ENCODE measurements at places on chromosomes 5 and 9.

- DNase-seq, result no peak
These were observed 558.7 kb downstream of the ACTL7B start for GRCh38 chr9:108297073-108297472.

DNA sequence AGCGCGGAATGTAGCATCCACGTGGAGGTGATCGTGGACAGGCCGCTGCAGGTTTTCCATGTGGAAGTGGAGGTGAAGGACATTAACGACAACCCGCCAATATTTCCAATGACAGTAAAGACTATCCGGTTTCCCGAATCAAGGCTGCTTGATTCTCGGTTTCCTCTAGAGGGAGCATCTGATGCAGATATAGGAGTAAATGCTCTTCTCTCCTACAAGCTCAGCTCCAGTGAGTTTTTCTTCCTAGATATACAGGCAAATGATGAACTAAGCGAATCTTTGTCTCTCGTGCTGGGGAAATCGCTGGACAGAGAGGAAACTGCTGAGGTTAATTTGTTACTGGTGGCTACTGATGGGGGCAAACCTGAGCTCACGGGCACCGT, 598 bp downstream of the PCDHA2 start:
- DNase-seq, result peak; percentile 30

DNA sequence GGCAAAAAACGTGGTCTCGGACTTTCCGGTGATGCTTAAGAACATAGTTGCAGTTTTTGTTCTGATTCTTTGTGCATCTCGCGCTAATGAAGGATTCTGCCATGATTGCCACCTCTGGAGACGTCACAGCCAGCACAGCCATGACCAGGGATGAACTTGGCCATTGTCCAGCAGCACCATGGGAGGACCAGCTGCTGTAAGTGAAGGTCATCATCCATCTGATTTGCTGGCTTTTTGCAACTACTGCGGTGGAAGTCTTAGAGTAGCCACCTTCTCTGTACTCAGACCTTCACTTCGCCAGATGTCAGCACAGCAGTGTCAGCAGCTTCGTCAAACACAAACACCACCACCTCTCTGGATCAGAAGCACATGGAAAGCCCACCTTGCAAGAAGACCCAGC, 45.7 kb downstream of the NSUN2 start:
- no peak for DNase-seq

DNA sequence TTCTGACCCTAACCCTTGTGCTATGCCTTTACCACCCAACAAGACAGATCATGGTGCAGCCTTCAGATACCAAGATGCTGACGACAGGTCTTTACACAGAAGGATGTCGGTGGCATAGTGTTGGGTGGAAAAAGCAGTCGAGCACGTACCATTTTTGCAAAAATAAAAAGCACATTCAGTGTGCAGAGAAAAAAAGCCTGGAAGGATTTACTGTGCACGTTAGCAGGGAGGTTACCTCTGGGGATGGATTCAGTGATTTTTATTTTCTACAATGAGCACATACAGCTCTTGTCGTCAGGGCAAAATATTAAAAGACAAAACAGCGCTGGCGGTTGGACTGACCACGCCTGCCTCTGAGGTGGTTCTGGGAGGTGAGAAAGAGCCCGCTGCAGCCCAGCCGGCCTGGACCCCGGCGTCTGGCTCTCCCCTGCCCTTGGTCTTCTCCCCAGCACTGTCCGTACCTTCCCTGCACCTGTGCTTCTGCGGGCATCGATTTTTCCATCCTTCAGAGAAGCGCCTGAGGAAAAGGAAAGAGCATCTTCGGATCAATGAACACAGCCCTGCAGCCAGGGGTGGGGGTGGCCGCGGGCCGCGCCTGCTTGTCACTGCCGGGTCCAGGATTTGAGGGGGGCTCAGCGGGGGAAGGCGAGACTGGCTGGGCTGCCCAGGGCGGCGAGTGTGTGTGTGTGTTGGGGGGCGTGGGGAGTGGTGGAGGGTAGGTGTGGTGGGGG, 200.0 kb upstream of the IER5L start:
- DNase-seq, result no peak

DNA sequence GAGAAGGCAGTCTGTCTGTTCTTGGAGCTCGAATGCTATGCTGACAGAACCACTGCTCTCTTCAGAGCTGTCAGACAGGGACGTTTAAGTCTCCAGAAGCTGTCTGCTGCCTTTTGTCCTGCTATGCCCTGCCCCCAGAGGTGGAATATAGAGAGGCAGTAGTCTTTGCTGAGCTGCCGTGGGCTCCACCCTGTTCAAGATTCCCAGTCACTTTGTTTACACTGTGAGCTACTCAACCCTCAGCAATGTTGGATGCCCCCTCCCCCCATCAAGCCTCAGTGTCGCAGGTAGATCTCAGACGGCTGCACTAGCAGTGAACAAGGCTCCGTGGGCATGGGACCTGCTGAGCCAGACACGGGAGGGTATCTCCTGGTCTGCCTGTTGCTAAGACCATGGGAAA, 344.2 kb downstream of the TMEM161B start:
- DNase-seq, result no peak

- no peak for DNase-seq
These were observed 538.1 kb upstream of the MEF2C start for GRCh38 chr5:89421035-89421434.

- no peak for DNase-seq
These were observed 4.9 kb upstream of the KCNIP1 start for GRCh38 chr5:170498811-170499351.

DNA sequence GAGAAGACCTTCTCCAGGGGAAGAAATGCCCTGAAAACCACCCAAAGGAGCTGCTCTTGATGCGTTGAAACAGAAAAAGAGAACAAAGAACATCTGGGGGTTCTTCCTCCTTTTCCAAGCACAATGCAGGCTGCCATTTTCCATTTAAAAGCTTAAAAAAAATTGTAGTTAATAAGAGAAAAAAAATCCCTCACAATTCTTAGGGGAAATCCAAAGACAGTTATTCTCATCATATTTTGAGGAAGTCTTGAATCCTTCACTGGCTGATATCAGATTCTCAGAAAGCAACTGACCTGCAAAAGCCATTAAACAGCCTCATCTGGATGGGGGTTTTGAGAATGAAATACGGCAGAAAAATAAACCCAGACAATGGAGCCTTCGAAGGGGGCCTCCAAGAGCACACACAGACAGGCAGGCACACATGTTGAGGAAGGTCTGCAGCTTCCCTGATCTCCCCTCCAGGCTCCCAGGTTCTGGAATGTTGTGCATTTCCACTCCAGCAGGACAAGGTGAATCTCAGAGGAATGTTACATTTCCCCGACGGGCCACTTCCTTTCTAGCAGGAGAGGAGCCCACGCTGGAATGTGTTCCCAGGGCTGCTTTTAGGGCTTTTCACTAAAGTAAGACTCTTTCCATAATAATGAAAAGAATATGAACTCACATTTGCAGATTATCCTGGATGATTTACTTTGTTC, 159.4 kb upstream of the S1PR3 start:
- no peak for DNase-seq

DNA sequence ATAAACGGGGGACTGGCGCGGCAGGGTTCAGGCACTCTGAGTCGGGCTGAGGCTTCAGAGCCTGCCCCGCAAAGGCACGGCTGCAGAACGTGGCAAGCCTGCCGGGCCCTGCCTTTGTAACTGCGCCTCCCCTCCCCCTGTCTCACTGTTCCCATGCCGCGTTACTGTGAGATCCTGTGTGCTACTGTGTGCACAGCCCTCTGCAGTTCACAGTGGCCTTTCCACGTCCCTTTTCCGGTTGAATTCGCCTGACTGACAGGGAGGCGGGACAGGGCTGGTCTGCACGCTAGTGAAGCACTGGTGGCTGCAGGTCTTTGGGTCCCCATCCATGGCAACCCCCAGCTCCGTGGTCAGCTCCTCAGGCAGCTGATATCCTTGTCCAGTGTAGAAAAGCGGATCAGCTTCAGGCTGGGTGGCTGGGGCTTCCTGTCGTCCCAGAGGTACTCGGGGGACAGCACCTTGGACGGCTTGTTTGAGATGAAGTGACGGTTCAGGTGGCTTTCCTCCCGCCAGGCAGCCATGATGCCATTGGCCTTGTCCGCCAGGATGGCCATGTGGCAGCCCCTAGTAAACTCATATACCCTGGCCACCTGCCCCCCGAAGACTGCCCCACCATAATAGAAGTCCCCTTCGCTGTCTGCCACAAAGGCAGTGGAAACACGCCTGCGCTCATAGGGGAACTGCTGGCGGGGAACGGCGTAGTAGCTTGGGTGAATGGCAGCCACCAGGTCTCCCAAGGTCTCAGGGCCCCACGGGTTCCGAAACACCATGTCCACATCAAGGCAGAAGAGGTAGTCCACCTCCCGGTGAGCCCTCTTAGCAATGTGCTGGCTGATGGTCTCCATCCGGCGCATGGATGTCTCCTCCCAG, 10.3 kb downstream of the GBGT1 start:
- DNase-seq, result no peak

GRCh38 chr5:131984956-131985665, 26.3 kb downstream of the ACSL6 start:
- DNase-seq, result no peak

- peak; percentile 70 for DNase-seq
These were observed 1.4 kb downstream of the KIF20A start for GRCh38 chr5:138180183-138180782.

GRCh38 chr5:176714067-176714466, 66.8 kb downstream of the TSPAN17 start:
- no peak for DNase-seq

GRCh38 chr5:41517909-41518308, 7.5 kb upstream of the PLCXD3 start:
- no peak for DNase-seq

DNA sequence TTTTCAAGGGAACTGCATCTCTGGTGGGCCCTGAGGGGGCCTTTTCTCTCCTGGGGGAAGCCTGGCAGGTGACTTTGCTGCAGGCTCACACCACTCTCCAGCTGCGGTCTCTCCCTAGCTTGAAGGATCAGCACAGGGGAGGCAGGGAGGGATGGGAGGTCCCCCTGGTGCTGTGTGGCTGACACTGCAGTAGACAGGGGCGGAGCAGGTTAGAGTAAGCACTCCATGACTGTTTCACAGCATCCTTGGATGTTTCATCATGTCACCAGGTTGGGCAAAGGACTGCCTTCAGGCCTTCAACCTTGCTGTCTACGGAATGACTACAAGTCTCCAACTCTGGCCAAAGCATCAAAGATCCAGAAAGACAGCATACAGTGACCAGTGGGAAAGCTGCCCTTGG, 470.7 kb downstream of the CDK5RAP2 start:
- DNase-seq, result no peak

DNA sequence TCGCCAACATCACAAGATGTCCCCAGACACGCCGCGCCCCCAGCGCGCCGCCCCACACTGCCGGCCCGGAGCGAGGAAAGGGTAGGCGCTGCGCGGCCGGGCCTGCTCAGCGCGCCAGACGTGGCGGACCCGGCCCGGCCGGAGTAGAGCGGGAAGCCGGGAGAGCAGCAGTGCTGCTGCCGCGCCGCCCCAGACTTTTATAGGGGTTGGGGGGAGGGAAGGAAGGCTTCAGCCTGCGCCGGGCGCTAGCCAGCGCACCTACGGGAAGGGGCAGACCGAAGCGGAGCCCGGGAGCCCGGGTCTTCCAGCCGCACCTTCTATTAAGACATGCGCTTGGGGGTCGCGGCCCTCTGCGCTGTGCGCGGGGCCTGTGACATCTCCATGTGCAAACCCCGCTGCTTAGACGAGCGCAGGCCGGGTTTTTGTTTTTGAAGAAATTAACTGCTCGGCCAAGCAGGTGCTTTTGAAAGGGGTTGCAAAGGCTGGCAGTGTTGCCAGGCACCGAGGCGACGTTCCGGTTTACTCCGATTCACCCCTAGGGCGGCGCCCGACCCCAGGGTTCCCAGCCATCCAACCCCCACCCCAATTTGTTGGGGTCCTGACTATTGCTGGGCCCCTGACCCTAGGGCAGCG, 353 bp upstream of the PAX5 start:
- DNase-seq, result no peak

DNA sequence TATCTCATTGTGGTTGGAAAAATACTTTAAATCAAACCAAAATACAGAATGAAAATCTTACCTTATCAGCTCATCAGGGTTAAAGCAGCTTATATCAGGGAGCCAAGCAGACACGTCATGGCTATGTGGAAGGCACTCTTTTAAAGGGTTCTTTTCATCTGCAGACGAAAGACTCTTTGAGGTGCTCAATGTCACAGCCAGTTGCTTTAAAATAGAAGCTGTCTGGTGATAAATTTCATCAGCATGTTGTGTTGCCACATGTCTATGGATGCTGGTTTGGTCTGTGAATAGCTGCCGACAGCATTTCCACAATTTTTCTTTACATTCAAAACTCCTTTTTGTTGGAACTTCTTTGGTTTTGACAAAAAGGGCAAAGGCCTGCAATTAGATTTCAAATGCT, 7.5 kb downstream of the TSTD2 start:
- no peak for DNase-seq

DNA sequence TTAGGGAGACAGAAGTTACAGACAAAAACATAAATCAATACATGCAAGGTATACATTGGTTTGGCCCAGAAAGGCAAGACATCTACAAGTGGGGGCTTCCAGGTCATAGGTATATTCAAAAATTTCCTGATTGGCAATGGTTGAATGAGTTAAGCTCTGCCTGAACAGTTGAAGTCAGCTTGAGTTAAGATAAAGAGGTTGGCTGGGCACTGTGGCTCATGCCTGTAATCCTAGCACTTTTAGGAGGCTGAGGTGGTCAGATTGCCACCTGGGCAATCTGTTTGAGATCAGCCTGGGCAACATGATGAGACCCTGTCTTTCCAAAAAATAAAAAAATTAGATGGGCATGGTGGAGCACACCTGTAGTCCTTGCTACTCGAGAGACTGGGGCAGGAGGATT, 16.3 kb downstream of the TMC1 start:
- DNase-seq, result no peak

DNA sequence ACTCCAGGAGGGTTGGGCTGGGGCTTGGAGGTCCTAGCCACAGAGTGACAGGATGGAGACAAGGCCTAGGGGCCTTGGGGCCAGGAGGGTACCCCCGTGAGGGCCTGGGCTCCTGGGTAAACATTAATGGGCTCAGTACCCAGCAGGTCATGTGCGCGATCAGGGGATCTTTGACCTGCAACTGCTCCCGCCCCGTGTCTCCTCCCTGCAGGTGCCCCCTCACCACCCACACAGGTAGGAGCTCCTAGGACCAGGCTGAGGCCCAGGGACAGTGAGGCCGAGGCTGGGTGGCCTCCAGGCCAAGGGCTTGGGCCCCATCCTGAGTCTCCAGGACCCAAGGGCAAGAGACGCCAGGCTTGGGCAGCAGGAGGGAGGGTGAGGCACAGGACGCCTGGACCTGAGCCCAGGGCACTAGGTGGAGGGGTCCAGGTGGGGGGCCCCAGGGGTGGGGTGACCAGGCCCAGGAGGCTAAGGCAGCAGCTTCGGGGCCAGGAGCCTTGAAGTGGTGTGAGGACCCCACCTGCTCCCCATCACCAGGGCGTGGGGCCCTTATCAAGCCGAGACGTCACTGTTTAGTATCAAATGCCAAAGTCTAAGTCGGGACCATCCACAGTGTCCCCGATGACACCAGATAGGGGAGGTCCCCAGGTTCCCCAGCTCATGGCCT, at the start of gene SLC34A3:
TSS of gene SLC34A3 (plus strand) at position 197 of the 667 bp plus-strand sequence. CDS start 802 bp downstream, outside the sequence.
- DNase-seq, result no peak

- no peak for DNase-seq
These were observed 472.0 kb upstream of the WWC1 start for GRCh38 chr5:167819406-167819805.

Measured in NCI-H446 treated with DMSO at 0.1 percent for 48 hours (cell line).